ENCODE measurements at places on chromosomes 12 and 14.

GRCh38 chr14:87878959-87879358 is 114.0 kb downstream of the GALC start:
- DNase-seq = no peak

GRCh38 chr14:31977001-31977556 is 100.0 kb upstream of the ARHGAP5 start:
- DNase-seq = no peak

DNA sequence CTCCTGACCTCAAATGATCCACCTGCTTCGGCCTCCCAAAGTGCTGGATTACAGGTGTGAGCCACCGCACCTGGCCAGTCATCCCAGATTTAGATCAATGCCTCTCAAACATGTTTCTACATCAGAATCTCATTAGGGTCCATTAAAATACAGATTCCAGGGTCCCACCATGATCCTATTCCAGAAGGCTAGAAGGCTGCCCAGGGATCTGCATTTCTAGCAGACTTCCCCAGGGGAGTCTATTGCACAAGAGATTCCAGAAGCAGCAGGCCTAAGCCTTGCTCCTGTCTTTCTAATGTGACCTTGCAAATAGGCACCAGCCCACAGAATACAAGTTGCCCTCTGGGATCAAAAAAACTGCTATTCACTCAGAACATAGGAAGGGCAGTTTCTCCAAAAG is 81.5 kb downstream of the SCARB1 start:
- DNase-seq = no peak

DNA sequence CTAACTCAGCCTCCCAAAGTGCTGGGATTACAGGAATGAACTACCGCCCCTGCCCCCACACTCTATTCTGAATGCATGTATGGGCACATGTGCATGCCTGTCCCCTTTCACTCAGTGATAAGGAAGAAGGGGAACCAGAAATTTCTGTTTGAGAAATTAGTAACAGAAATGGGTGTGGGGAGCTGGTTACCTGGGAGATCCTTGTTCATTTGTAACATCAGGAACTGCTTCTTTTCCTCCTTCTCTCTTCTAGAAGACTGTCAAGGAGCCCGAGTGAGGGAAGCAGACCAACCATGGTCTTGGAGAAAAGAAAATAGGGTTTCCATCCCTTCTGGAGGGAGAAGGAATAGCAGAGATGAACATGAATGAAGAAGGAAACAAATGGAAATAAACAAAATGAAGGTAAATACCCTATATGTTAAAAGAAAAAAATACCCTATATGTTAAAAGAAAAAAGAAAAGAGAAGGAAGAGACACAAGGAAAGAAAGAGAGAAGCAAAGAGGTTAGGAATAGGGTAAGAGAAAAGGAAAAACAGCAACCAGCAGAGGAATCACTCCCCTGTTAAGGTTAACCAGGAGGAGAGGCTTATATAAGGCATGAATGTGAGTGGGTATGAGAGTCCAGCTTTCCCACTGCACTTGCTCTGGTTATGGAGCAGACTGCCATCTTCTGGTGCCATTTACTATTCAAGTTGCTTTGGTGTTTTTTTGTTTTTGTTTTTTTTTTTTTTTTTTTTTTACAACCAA is 3.3 kb downstream of the PPP1R3E start:
- no peak for DNase-seq

GRCh38 chr12:50953047-50953446 is 703 bp downstream of the HIGD1C start:
- no peak for DNase-seq

DNA sequence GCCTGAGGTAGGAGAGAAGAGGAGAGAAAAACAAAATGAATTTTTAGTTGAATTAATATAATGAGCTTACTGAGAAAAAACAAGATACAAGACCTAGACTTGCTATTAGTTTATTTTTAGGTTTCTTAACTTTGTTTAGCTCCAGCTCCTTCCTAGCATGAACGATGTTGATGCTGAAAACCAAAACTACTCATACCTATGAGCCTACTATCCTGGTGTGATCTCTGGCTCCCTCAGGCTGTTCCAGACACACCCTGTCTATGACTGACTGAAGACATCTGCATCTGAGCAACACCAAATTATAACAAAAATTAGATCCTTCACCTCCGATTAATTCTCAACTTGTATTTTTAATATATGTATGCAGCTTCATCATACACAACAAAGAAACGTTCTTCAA is 190.4 kb downstream of the SLC5A8 start:
- DNase-seq = no peak

GRCh38 chr14:96373538-96373937 is 10.2 kb downstream of the GSKIP start:
- no peak for DNase-seq

- no peak for DNase-seq
These were observed 20.9 kb downstream of the ACTR6 start for GRCh38 chr12:100221523-100221922.

- DNase-seq = peak; percentile 86
These were observed 27.8 kb upstream of the GPR132 start for GRCh38 chr14:105093038-105093430.

- DNase-seq = no peak
These were observed 31.3 kb upstream of the GSC start for GRCh38 chr14:94801225-94801624.

DNA sequence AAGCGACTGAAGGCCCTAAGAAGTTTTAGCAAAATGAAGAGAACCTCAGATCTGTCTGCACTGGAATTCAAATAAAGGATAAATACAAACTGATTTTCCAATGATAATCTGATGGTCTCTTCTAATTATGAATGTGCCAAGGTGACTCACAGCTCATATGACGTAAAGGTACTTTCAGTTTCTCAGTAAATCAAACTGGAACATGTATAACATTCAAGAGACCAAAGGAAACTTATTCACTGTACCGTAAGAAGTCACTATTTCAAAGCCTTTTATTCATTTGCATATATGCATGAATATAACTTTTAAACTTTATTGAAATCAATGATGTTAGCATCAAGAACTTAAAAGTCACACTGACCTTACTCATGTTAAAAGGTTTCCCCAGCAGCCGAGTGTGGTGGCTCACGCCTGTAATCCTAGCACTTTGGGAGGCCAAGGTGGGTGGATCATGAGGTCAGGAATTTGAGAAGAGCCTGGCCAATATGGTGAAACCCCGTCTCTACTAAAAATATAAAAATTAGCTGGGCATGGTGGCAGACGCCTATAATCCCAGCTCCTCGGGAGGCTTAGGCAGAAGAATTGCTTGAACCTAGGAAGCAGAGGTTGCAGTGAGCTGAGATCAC is 52.2 kb downstream of the ATXN2 start:
- DNase-seq = no peak

DNA sequence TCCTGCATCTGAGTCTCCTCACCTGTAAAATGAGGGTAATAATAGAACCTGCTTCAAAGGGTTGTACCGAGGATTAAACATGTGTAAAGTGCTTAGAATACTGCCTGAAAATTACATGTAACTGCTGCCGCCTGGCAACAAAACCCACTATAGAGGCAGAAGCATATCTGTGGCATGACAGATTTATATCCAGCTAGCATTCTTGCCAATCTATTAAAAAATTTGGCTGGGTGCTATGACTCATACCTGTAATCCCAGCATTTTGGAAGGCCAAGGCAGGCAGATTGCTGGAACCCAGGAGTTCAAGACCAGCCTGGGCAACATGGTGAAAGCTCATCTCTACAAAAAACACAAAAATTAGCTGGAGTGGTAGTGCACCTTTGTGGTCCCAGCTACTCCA is 16.4 kb upstream of the KSR2 start:
- DNase-seq = no peak
